Stimulated activated CD4-positive, alpha-beta T cell treated with anti-CD3 and anti-CD28 coated beads, TNF-alpha, amount 100 ng/mL, for 24 hours (primary cell): ENCODE measurements at places on chromosomes 11 and 22.

DNA sequence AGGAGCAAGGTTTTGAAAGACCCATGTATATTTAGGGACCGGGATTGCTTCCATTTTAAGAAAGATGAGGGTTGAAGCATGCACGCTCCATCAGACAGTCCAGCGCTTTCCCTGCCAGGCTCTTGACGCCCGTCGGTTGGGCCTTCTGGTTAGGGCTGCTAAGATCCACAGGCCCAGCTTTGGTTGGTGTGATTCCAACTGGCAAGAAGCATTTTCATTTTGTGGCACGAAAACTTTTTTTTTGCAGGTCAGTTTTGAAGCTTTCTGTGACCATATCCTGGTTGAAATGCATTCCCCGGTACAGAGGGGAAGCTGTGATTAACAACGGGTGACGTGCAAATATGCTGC is 34.3 kb upstream of the MPPED1 start:
- no peak for DNase-seq

GRCh38 chr22:44171561-44171960 is 9.2 kb upstream of the PARVG start:
- no peak for DNase-seq

DNA sequence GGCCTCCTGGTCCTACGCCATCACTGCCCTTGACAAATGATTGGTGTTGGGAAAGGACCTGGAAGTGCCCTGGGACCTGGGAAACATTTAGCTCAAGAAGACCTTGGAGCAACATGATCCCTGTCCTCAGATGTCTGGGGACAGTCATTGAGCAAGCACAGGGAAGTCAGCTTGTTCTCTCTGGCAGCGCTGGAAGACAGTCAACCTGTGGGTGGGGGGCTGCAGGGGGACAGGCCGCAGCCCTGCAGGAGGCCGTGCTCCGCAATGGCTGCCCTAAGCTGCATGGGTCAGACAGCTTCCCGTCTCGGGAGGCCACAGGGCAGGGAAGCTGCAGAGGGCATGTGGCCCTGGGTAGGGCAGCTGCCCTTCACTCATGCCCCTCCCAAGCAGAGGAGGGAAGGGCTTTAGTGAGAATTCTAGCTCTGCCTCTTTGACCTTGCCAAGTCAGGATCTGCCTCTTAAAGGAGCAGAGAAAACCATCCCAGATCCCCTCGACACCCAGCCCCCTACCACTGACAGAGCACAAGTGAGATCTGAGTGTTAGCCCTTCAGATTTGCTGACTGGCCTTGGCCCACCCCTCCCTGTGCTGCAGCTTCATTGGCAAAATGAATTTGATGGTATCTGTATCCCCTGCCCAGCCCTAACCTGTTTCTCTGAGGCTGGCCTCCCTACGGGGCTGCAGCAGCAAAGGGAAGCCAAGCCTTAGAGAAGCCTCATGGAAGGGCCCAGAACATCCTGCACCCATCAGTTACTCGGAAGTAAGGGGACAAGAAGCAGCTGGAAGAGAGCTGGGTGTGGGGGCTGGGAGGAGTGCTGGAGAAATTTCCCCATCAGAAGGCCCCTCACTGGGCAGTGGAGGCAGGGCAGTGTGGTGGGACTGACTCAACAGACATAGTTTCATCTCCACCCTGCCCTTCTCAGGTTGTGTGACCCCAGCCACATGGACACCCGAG is 6.2 kb upstream of the SREBF2 start:
- DNase-seq: no peak

DNA sequence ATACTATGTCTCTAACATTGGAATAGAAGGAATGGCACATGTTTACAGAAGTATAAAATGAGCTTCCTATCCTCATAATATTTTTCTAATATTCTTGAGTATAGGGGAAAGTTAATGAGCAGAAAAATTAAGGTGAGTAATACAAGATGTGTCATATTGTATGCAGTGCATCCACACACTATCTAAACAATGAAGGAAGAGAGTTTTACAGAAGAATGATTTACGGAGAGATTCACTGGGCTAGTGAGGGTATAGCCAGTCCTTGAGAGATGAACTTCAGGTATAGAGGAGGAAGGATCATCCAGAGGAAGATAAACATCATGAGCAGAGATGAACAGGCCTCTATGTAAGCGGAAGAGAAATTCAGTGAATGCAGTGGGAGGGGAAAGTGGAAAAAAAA is 569.0 kb downstream of the CNTN5 start:
- DNase-seq: no peak

DNA sequence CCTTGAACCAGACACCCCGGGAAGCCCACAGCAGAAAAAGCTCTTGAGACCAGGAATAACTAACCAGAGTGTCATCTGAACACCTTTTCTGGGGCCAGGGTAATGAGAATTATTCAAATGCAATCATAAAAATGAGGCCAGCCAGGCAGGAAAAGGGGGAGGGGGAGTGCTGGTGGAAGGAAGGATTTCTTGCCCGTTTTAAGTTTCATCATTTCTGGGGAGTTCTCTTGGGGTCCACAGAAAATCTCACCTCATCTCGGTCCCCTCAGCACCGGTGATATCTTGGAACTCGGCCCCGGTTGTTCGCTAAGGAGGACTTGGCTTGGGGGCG is 495 bp upstream of the PKNOX2 start:
- DNase-seq: no peak

- no peak for DNase-seq
Observed at GRCh38 chr11:120179057-120179672, 31.7 kb upstream of the OAF start.

DNA sequence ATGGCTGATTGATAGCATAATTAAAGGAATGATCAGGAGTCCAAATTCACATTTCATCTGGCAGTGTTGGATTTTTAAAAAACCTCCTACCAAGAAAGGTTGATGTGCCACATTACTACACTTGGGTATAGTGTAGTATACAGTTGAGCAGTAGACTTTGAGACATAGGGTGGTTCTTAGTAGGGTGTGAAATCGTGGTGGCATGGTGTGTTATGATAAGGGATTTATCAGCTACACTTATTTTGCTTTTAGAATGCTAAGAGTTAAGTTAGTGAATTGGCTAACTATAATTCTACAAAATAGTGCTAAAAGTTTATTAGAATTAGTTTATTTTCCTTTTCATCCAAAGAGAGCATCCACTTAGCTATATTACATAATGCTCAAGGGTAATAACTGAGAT is 13.1 kb downstream of the TBCEL start:
- no peak for DNase-seq

- DNase-seq: no peak
Observed at GRCh38 chr11:122633219-122633829, 22.2 kb upstream of the UBASH3B start.

- DNase-seq: no peak
Observed at GRCh38 chr22:19730198-19730597, 6.9 kb downstream of the GP1BB start.

DNA sequence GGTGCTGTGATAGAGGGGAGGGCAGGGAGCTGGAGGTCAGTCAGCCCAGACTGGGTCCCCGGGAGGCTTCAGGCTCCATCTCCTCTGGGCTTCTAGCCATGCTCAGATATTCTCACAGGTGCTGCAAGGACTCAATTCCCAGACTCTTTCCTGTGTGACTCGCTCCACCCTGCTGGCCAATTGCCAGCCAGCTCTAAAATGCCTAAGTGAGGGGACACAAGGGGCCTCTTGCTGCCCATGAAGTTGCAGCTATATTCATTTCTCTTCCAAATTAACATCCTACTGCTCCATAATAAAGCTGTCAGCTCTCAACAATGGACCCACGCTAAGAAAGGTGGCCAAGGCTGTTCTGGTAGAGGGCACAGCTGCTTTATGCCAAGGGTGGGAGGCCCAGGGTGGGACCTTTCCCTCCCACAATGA is 101.5 kb downstream of the PLEKHA7 start:
- DNase-seq: no peak

- no peak for DNase-seq
Observed at GRCh38 chr11:114098927-114099326, 39.4 kb downstream of the ZBTB16 start.

DNA sequence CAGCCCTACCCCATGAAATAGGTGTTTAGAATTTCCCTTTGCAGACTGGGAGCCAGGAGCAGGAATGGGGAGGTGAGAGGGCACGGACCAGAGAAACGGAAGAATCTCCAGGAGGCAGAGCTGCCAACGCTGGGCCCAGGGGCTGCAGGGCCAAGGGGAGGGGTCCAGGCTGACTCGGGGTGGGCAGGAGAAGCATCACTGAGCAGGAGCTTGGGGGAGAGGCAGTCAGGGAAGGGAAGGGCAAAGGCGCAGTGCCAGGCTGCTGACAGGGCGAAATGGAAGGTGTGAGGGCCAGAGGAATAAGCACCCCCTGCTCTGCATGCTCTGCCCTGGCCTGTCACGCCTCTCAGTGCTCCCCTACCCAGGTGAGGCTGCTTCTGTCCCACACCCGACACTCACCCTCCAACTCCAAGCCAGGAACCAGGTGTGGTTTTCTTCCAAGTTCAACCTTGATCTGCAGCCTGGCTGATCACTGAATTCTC is 14.5 kb downstream of the LRRC32 start:
- DNase-seq: no peak

DNA sequence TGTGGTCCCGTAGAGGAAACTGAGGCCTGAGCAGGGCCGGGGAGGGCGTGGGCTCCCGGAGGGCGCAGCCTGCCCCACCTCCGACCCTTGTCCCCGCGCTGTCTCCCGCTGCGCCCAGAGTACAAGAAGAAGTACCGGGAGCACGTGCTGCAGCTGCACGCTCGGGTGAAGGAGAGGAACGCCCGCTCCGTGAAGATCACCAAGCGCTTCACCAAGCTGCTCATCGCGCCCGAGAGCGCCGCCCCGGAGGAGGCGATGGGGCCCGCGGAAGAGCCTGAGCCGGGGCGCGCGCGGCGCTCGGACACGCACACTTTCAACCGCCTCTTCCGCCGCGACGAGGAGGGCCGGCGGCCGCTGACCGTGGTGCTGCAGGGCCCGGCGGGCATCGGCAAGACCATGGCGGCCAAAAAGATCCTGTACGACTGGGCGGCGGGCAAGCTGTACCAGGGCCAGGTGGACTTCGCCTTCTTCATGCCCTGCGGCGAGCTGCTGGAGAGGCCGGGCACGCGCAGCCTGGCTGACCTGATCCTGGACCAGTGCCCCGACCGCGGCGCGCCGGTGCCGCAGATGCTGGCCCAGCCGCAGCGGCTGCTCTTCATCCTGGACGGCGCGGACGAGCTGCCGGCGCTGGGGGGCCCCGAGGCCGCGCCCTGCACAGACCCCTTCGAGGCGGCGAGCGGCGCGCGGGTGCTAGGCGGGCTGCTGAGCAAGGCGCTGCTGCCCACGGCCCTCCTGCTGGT is 1.9 kb downstream of the NLRP6 start:
- DNase-seq: no peak

DNA sequence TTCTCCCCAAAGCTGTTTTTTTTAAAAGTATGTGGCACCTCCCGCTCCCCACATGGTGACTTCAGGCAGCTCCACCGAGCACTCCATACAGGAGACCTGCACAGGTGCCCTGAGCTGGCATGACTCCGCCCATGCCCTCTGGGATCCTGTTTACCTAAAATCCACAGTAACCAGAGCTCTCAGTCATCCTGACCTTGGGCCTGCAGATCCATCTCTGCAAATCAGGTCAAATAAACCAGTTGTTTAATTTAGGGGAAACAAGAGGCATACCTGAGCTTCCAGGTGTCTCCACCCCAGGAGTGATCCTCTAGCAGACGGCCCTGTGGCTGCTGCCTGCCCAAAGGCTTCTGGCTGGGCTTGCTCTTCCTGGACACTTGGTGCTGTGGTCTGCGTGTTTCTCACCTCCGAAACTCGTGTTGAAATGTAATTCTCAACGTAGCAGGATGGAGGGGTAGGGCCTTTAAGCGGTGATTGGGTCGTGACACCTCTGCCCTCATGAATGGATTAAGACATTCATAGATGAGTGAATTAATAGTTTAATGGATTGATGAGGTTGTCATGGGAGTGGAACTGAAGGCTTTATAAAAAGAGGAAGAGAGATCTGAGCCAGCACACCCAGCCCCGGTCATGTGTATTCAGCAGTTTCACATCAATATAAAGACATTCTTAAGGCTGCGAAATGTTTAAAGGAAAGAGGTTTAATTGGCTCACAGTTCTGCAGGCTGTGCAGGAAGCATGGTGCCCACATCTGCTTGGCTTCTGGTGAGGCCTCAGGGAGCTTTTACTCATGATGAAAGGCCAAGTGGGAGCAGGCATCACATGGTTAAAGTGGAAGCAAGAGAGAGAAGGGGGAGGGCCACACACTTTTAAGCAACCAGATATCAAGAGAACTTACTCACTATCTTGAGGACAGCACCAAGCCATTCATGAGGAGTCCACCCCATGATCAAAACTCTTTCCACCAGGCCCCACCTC is 34.1 kb downstream of the LINC01488 start:
- DNase-seq: no peak

GRCh38 chr11:130815097-130815802 is 101.0 kb downstream of the SNX19 start:
- no peak for DNase-seq

GRCh38 chr11:9379041-9379440 is 5.4 kb upstream of the IPO7 start:
- DNase-seq: no peak

- DNase-seq: no peak
Observed at GRCh38 chr22:23108249-23109078, 33.3 kb downstream of the RSPH14 start.

GRCh38 chr22:49025791-49026493 is 801.7 kb downstream of the BRD1 start:
- DNase-seq: no peak

- DNase-seq: no peak
Observed at GRCh38 chr22:45602824-45603595, 68.6 kb upstream of the ATXN10 start.

- DNase-seq: no peak
Observed at GRCh38 chr11:62865635-62866034, 15.1 kb upstream of the SLC3A2 start.

DNA sequence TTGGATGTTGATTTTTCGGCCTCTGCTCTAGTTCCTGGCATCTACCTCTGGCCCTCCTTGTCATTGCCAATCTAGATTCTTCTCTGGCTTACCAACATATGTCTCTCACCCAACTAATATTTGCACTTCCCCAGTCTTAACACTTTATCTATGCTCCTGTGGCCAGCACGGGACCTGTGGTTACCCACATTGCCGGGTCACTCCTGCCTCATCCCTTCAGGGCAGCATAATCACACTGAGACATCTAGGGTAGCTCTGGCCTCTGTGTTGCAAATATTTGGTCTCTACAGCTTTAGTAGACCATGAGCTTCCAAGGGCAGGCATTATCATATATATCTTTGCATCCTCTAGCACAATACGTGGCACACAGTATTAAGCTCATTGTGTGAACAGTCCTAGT is 182.0 kb upstream of the ARHGAP20 start:
- no peak for DNase-seq

DNA sequence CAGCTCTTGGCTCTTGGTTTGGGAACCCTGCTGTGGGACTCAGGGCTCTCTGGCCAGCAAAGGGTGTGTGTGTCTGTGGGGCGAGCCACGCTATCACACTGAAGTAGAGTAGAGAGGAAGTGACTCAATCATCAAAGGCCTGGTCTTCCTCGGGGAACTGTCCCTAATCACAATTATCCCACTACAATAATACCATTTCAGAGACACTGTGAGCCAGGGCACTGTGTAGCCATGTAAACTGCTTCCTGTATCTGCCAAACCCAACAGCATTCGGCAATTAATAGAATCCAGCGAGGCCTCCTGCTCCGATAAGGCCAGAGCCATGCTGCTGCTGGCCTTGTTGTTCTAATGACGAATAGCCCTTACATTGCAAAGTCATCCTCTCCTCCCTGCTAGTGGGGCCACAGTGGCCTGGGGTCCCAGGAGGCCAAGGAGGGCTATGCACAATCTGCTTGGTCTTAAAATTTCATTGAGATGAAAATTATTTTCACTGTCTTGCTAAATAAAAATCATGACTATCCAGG is 49.8 kb upstream of the LMO2 start:
- no peak for DNase-seq
